ENCODE measurements at places on chromosomes 7 and 10.

- no peak for DNase-seq
Measured at GRCh38 chr10:78804411-78805032, 264.2 kb upstream of the ZMIZ1 start.

- DNase-seq = no peak
Measured at GRCh38 chr10:77045085-77045484, 592.5 kb downstream of the KCNMA1 start.

DNA sequence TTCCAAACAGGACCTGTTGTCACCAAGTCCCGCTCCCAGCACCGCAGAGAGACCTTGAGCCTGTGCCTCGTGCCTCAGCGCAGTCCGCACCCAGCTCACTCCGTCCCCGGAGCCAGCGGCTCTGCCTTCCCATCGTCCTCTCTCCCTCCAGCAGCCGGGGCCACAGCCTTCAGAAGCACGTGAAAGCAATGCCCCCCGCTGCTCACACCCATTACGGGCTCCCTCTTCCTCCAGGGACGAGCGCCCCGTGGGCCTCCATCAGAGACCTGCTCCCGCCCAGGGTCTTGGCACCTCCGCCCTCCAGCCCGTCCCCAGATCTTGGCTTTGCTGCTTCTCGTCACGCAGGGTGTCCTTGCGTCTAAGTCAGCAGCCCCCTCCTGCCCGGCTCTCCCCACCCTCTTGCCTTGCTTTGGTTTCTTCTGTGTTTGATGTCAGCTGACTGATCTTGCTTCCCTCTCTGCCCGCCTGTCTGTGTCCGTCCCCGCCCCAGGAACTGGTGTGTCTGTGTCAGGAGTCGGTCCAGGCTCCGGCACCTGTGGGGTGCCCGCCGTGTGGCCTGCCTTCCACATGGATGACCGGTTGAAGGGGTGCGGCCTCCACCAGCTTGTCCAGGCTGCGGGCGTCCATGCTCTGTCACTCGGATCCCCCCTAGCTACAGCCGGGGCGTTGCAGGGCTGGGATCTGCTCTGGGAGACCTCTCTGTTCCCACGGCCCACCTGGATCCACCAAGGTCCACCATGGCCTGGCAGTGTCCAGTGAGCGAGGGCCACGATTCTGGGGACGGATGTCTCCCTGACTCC lies 61.9 kb downstream of the FOXL3 start:
- no peak for DNase-seq

- DNase-seq = no peak
Measured at GRCh38 chr10:17685233-17685840, 41.4 kb downstream of the STAM start.

DNA sequence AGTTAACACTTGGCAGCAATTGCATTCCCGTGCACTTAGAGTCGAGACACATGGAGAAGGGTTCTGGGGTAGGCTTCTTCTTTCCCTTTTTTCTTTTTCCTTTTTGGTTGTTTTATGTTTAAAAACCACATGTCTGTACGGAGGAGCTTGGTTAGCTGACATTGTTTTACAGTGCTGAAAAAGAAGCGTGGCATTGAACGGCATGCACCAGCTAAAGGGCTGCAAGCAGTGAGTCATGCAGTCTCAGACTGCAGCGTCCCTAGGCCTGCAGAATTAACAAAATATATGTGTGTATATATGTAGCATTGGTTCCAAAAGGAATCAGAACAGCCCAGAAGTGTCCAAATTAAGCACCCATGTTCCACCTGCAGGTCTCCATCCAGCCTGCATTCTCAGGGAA lies 211.0 kb downstream of the TCF7L2 start:
- DNase-seq = no peak

DNA sequence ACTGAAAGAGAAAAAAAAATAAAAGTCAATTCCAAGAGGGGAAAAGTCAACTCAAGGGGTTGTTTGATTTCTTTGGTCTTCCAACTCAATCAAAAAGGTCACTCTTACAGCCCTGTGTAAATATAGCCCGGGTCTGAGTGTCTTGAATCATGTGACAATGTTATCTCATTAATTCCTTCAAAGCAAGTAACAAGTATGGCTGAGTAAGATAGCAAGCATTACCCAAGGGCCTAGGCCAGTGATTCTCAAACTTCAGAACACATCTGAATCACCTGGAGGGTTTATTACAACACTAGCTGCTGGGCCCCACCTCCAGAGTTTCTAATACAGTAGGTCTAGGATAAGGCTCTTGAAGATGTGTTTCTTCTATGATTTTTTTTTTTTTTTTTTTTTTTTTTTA lies 125.0 kb downstream of the PRLHR start:
- no peak for DNase-seq

GRCh38 chr7:34016876-34017275 lies 111.5 kb downstream of the BMPER start:
- DNase-seq = no peak

DNA sequence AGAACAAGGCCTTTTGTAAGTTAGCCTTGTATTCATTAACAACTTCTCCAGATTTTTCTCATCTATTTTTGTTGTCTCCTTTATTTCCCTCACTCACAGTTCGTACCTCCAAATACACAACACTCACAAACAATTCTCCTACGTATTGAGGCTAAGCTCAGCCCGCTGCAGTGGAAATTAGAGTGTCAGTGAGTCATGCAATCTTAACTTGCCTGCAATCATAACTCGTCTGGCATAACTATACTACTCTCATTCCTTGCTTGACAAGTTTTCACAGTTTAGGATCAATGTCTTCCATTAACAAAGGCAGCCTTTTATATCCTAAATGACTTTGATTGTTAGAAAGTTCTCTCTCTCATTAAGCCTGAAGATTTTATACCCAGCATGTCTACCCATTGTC lies 23.8 kb downstream of the TMEM196 start:
- no peak for DNase-seq

GRCh38 chr10:17784688-17785087 lies 24.5 kb upstream of the MRC1 start:
- no peak for DNase-seq

GRCh38 chr10:24701447-24701846 lies 22.2 kb downstream of the ARHGAP21 start:
- no peak for DNase-seq

- DNase-seq = no peak
Measured at GRCh38 chr7:70104243-70104642, 506.0 kb downstream of the AUTS2 start.

DNA sequence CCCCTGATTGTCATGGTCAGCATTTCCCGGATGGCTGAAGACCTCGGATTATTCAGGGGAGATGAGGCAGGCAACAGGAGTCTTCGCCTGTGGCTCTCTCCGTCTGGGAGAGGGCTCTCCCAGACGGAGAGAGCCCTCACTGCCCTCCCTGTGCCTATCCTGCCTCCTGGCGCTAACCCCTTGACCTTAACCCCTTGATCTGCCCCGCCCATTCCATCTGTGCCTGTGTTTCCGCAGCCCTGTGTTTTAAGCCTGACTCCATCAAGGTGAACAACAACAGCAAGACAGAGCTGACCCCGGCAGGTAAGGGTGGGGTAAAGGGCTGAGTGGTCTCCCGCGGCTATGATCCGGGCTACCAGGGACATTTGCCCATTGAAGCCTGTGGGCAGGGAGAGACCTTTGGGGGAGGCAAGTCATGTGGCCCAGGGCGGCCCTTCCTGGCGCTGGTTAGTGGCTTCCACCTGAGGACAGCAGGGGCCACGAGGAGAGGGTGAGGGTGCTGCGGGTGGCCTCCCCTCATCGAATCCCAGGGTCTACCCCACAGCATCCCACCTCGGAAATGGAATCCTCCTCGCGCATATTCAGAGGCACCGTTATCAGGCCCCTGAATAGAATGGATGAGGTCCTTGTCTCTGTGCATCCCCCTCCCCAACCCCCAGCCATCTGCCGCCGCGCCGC lies 4.2 kb upstream of the MUC12 start:
- DNase-seq = no peak

DNA sequence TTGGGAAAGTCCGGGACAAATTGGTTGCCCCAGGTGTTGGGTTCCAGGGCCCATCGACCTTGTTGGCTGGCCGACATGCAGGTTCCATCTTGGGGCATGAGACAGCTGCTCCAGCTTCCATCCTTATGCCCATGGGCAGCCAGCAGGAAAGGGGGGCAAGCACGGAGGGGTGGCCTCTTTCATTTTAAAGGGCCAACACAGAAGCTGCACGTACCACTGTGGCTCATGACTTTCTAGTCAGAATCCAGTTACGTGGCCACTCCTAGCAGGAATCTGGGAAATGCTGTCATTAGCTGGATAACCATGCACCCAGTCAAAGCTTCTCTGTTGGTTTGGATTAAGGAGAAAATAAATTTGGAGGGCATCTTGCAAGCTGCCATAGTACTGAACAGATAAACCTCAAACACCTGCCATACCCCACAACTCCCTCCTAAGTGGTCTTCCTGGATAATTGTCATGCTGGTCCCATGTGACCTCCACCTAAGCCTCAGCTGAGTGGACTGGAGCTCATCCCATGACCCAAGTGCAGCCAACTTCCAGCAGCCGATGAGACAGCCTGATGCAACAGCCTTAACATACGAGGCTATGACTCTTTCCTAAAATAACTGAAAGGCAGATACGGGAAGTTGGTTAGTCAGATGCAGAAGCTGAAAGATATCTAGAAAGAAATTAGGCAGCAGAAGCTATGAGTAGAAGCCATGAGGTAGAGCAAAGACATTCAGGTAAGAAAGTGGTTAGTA lies 21.4 kb upstream of the GSDME start:
- DNase-seq = no peak

- no peak for DNase-seq
Measured at GRCh38 chr10:112896273-112896672, 53.8 kb upstream of the TCF7L2 start.

DNA sequence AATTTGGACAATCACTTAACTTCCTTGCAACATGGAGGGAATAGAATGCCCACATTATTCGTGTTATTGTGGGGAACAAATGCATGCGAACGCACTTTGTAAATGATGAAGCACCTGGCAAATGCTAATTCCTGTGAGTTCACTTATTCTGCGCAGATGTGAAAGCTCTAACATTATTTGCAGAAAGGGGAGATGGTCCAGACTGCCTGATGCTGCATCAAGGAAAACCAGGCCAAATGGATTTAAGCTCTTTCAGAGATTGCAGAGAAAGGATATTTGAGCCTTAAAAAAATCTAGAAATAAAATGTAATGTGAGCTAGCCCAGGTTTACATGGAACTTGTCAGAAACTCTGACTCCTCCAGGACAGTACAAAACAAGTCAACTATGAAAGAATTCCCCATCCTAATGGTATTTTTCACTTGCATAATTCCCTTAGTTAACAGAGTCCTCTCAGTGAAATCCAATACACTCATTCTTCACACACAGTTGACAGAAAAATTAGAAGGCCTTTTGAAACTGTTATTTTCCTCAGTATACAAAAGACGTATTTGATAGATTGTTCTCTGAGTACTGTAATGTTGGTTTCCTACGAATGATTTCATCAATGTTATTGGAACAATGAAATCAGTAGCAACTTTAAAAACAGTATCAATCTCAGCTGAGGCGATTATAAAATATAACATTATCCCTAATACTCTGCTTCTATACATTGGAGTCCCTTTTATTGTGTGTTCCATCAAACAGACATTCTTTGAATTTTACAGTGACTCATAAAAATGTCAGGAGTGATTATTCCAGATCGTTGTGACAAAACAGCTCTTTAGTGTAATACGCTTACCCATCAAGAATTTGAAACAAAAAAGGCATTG lies 136.3 kb upstream of the ANK3 start:
- DNase-seq = no peak

DNA sequence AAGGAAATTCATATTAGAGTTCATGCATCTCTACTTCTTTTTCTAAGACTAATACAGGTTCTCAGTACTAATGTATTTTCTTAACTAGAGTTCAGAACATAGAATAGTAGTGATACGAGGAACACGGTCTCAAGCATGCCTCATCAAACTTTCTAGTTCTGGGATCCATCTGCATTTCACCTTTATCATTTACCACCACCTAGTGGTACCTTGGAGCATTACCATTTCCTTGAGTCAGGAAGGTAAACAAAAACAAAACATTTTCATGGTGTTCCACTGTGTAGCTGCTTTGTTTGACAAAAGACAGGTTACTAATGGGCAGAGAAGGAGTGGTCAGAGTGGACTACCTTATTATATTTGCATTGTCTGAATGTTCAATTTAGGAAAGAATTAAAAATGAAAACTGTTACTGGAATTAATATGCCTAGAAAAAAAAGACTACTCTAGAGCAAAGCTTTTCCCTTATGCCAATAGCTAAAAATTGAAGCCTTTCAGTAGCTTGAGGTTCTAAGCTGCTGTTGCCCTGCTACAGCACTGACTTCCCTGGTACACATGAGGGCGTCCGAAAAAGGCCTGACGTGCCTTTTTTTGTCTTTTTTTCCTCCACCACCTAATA lies 44.5 kb downstream of the STARD3NL start:
- peak; percentile 84 for DNase-seq

GRCh38 chr10:26368463-26368862 lies 69.7 kb upstream of the APBB1IP start:
- no peak for DNase-seq

DNA sequence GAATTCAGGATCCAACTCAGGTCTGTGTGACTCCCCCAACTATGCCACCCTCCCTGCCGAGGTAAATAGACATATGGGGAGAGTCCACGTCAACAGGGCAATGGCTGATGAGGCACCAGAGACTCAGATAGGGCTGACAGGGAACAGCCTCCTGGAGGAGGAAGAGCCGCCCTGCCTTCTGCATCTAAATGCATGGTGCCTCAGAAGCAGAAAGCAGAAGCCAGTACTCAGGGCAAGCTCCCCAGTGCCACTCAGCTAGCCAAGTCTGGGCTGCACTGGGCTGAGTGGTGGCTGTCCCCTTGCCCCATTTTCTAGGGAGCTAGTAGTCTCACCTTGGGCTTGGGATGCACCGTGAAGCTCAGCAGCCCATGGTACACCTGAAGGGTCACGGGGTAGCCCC lies 11.0 kb downstream of the RRP12 start:
- no peak for DNase-seq

GRCh38 chr10:48526846-48527505 lies 77.9 kb downstream of the ARHGAP22 start:
- DNase-seq = no peak

DNA sequence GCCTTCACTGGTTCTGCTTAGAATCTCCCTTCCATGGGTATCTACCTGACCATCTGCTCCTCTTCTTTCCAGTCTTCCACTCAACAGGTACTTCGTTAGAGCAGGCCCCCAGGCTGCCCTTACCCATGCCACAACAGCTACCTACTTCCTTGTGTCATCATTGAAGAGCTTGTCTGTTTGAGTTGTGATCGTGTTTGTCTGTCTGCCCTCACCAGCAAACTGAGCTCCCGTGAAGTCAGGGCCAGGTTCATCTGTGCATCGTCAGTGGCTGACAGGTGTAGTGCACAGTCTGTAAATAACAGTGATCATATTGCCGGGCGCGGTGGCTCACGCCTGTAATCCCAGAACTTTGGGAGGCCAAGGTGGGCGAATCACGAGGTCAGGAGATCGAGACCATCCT lies 5.0 kb downstream of the NIPSNAP2 start:
- no peak for DNase-seq

All from Karpas-422 (cell line).